CD8-positive, alpha-beta memory T cell (primary cell): ENCODE measurements at places on chromosomes 3 and 15.

- DNase-seq = no peak
These were observed 222.8 kb downstream of the FOXP1 start for GRCh38 chr3:71360764-71361163.

DNA sequence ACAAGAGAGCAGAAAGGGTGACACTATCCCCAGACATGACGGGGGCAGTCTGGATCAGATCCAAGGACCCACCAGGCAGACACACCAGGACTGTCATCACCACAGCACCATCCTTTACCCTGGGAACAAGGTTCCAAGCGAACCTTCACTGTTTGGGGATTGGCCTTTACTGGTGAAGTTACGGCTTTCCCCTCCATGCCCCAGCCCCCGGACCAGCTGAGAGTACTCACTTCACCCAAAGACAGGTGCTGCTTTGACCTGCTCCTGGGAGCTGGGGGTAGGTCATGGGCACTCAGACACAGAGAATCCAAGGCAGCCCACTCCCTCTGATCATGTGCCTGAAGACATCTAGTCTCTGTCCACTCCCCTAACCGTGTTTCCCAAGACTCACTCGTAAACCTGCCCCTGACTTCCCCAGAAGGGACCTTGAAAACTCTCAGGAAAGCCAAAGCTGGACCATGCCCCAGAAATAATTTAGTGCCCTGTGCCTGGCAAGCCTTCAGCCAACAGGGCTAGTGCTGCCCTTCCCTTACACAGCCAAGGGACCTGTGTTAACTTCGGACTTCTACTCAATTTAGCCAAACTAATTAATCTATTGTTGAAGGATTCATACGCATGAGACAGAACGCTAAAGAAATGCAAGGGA, 2.8 kb downstream of the RRP9 start:
- DNase-seq = no peak

GRCh38 chr15:62641825-62642224, 400.7 kb upstream of the TPM1 start:
- no peak for DNase-seq

DNA sequence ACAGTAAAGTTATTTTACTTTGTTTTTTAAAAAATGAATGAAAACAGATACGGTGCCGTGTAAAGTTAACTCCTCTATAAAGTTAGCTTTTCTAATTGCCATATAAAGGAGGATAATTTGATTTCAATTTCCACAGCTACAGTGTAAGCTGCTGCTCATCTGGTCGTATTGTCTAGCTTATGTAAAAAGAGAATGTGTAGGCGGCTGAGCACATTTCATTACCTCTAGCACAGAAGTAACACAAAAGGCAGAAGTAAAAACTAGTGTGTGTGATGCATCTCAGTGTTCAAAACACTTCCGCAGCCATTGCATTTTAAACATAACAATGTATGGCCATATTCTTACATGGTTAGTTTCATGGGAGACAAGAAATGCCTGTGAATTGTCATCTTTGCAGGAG, 105.0 kb upstream of the P2RY1 start:
- DNase-seq = no peak

DNA sequence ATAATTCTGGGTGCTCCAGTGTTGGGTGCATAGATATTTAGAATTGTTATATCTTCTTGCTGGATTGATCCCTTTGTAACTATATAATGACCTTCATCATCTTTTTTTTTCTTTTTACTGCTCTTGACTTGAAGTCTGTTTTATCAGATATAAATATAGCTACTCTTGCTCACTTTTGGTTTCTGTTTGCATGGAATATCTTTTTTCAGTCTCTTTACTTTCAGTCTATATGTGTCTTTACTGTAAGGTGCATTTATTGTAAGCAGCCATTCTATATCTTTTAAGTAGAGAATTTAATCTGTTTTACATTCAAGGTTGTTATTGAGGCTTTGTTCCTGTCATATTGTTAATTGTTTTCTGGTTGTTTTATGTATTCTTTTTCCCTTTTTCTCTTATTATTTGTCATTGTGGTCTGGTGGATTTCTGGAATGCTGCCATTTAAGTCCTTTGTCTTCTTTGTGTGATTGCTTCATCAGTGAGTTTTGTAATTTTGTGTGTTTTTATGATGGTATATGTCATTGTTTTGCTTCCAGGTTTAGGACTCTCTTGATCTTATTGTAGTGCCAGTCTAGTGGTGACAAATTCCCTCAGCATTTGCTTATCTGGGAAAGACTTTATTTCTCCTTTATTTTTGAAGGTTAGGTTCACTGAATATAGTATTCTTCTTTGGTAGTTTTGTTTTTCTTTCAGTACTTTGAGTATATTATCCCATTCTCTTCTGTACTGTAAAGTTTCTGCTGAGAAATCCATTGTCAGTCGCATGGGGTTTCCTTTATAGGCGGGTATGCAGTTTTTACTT, 8.3 kb upstream of the PRR23C start:
- DNase-seq = no peak

- no peak for DNase-seq
These were observed 58.1 kb upstream of the CD200R1L start for GRCh38 chr3:112904786-112905185.

DNA sequence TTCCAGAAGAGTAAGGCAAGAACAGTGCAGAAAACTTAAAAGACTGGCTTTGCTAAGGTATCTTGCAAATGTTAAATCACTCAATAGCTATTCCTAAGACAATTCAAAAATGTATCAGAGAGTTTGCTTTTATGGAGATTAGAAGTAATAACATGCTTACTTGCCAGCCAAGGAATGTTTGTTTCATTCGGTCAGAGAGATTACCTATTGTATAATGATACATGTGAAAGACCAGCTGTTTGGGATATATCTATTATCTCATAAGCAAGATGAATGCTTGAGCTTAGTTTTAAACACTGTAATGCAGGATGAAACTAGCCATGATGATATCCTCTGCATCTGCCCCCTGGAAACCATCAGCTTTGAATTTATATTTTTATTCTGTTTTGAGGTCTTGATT, 70.7 kb downstream of the MAP2K5 start:
- DNase-seq = no peak

DNA sequence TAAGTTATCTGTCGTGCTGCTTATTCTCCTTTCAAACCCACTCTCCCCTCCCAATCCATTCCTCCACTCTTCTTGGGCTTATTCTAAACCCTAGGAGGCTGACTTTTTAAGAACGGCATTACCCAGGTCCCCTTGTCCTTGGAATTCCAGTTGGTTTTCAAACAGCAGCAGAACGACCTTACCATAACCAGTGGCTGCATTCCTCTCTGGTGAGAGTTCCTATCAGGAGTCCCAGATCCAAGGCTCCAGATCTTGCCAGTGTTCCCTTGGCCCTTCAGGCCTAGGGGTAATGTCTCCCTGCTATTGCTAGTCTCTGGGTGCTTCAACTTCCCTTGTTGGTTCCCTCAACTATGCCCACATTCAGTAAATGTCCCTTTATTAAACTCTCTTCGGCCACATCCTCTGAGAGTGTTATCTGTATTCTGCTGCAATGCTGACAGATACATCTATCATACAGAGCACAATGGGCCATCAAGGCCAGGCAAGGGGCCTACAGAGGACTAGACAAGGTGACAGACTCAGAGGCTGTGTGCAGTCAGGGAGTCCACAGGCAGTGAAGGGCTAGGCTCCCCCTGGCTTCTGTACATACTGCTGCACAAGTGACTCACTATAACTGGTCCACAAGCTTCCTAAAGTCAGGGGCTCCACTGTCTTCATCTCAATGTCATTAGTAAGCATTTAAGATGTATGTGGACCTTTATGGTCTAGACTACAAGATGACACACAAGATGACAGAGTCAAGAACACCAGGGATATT, 10.1 kb downstream of the LYSMD2 start:
- DNase-seq = no peak

DNA sequence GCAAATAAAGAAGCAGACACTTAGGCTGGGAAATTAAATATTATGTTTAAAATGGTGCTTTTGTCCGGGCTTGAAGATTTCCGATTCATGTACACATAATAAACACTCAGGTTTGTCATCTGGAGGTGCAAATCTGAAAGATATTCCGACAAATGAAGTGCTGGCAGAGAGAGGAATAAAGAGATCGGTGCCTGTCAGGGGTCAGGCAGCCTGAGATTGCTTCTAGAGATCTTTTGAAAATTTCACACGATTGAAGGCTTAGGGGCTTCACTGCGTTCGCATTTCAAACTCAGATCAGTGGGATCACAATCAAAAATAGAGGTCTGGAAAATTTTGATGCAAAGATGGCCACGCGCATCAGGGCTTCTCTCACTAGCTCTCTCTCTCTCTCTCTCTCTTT, 33.2 kb downstream of the NR2F2 start:
- no peak for DNase-seq
